ENCODE measurements at places on chromosomes 6 and 20.

- no peak for DNase-seq
Observed at GRCh38 chr6:11413117-11413687, 124.3 kb upstream of the TMEM170B start.

DNA sequence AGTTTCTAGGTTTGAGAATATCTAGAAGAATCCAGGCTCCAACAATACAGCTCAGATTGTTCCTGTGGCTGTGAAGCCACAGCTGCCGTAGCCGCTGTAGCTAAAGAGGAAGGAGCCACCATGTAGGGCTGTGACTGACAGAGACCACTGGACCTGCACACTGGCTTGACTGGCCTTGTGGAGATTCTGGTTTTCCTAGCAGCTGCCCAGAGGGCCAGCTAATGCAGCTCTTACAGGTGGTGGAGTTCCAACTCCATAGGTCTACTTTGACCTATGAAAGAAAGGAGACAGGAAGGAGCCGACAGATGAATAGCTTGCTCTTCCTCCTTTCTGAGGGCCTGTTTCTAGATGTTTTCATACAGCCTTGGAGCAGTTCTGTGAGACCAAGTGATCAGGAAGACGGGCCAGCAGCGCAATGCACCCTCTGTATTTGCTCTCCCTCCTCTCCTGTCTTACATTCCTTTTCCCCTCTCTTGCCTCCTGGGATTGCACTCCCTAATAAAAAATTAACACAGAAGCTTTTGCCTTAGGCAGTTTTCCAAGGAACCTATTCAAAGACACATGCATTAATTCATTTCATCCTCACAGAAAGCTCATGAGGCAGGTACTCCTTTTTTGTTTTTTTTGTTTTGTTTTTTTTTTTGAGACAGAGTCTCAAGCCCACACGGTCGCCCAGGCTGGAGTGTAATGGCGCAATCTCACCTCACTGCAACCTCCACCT, 51.8 kb upstream of the MYB start:
- no peak for DNase-seq

DNA sequence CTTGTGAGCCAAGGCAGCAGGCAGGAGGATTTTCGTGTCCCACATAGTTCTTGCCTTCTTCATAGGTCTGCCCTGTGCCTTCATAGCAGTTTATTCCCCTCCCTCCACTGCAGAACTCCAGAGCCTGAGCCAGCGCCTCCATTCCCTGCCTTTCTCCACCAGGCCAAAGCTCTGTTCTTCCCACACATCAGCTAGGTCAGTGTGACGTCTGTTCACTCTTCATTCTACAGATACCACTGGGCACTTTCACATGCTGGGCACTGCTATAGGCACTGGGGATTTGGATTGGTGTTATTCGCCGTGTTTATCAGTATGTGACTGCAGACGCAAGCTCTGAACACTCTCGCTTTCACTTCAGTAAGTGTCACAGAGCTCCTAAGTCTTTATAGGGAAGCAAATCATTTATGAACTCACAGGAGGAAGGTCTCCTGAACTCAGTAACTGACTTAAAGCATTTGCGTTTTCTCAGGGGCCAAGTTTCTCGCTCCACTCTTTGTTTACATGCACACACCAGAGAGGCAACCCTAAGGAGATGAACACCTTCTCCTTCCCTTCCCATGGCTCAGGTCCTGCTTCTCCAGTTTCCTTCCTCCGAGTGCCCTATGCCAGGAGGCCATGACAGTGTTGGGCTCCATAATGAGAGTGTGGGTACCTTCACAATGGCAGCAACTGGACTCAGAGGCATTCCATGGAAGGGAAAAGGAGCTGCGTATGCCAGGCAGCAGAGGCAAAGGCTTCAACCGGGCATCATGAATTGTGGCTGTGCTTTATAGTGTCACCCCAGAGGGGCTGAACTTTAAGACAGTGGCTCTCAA, 6.3 kb upstream of the APMAP start:
- no peak for DNase-seq

- DNase-seq = no peak
Observed at GRCh38 chr6:37620519-37620918, 77.2 kb downstream of the MDGA1 start.

- DNase-seq = no peak
Observed at GRCh38 chr20:47320990-47321805, 35.3 kb downstream of the ZMYND8 start.

GRCh38 chr6:44701038-44701636, 313.6 kb downstream of the CDC5L start:
- DNase-seq = no peak

DNA sequence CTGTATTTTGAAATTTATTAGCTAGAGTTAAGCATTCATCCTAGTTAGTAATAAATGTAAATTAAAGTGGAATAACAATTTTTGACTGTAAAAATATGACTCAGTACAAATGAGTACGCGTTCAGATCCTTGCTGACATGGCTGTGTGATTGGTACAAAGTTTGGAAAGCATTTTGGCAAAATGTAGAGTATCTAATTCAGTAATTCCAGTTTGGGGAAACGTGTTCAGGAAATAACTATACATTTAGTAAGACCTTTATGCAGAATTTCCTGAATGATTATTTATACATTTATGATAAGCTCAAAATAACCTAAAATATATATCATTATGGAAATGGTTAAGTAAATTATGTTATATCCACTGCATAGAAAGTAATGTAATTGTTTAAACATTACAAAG, 8.0 kb downstream of the VTA1 start:
- DNase-seq = no peak

DNA sequence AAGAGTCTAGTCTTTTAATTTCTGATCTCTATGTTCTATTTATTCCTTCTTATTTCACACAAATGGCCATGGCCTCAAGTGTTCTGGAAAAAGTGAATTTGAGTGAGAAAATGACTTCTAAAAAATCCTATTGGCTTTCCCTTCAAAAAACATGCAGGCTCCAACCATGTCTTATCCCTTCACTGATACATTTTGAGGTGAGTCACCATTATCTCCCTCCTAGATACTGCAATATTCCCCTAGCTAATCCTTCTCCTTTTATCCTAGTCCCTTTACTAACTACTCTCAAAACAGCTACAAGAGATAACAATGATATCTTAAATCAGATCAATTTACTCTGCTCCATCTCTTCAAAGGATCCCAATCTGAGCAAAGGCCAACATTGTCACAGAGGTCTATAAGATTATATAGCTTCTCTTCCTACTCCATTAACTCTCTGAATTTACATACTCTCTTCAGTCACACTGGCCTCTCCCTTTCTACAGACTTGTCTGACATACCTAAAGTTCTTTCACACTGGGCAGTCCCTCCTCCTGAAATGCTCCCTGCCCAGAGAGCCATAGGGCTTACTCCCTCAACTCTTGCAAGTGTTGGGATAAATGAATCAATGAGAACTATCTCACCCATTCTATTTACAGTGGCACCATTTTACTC, 129.2 kb downstream of the TENT5A start:
- DNase-seq = no peak

GRCh38 chr6:113073611-113074191, 726.6 kb downstream of the RFPL4B start:
- peak; percentile 84 for DNase-seq

- no peak for DNase-seq
Observed at GRCh38 chr20:59458645-59459044, 145.7 kb upstream of the PHACTR3 start.

GRCh38 chr6:165575158-165575549, 87.9 kb downstream of the PDE10A start:
- DNase-seq = no peak

GRCh38 chr6:75278474-75279077, 6.0 kb downstream of the TMEM30A start:
- no peak for DNase-seq

DNA sequence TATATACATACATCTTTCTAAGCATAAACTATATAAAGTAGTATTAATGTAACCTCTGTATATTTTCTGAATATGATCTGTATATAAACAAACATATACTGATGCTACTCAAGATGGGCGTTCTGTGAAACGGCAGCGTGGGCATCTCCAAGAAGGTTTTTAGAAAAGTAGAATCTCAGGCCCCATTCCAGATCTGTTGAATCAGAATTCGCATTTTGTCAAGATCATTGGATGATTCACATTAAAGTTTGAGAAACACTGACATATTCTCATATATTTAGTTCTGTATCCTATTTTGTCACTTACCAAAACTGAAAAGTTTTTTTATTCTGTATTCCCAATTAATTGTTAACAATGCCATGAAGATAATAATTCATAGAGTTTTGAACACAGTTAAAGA, 5.5 kb downstream of the C6orf141 start:
- no peak for DNase-seq

DNA sequence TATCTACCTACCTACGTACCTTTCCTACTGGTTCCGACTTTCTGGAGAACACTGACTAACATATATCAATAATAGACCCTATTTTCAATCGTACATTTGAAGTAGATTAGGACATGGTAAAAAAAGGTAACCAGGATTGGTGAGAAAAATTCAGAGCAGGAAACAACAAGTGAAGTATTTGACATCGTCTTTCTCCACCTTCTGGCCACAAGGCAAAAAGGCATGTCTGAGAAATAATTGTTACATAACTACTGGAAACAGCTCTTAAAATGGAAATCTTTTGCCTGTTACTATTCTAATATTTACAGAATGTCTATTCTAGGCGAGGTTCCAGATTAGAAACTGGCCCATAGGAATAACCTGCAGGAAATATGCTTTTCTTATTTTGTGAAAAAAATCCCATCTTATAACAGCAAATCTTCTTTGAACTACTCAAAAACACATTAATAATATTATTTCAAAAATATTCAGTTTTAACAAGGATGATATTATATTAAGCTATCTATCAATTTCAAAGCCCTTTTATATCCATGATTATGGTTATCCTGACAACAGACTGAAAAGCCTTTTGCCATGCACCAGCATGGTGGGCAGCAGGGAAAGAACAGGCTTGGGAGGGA, 80.8 kb downstream of the RCAN2 start:
- no peak for DNase-seq

- no peak for DNase-seq
Observed at GRCh38 chr20:3330046-3330741, 77.3 kb downstream of the DNAAF9 start.

DNA sequence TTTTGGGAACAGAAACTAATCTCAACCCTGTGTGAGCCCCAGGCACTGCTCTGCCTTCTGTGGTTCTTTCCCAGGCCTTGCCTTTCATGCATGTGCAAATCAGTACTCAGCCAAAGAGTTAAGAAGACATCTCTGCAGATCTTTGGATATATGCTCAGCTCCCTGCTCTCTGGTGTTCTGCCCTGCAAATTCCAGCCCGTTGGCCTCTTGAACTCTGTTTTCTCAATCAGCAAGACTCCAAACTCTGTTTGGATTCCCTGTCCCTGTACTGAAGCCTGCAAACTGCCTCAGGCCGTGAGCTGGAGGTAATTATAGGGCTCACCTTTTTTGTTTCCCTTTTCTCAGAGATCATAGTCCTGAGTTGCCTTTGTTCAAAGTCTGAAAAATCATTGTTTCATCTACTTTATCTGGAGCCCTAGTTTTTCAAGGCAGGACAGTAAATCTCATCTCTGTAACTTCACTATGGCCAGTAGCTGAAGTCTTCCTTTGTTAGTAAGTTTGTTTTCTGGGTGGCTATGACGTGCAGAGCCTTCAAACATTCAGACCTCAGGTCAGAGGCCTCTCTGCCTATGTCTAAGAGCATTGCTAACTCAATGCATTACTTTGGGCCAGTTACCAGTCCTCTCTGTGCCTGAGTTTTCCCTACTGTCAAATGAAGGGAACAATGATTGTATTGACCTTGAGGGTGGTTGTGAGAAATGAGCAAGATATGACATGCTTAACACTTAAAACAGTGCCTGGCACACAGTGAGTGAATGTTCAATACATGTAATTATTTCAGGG, 15.9 kb upstream of the MDFI start:
- no peak for DNase-seq

- DNase-seq = no peak
Observed at GRCh38 chr20:51303731-51304670, 238.5 kb downstream of the NFATC2 start.

- no peak for DNase-seq
Observed at GRCh38 chr6:115976321-115976870, 84.3 kb downstream of the FRK start.

- no peak for DNase-seq
Observed at GRCh38 chr6:53312355-53312754, 36.4 kb downstream of the ELOVL5 start.

DNA sequence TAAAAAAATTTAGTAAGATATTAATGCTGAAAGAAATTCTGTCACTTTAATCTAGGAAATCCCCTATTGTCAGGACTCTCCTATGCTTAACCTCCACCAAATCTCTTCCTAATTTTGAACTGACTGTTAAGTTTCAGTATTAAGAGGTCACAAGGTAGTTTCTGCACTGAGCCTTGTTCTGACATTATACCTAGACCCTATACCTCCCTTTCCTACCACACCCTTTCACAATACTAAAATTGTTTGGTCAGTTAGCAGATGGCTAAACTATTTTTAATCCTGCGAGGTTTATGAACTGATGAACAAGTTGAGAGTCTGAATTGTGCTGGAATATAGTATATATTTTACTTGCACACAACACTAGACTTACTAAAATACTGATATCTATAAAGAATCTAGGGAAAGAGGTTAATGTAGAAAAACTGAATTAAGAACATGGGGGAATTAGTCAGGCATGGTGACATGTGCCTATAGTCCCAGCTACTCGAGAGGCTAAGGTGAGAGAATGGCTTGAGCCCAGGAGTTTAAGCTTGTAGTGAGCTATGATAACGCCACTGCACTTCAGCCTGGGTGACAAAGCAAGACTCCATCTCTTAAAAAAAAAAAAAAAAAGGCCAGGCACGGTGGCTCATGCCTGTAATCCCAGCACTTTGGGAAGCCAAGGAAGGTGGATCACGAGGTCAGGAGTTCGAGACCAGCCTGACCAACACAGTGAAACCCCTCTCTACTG, 51.5 kb downstream of the HBS1L start:
- DNase-seq = no peak

DNA sequence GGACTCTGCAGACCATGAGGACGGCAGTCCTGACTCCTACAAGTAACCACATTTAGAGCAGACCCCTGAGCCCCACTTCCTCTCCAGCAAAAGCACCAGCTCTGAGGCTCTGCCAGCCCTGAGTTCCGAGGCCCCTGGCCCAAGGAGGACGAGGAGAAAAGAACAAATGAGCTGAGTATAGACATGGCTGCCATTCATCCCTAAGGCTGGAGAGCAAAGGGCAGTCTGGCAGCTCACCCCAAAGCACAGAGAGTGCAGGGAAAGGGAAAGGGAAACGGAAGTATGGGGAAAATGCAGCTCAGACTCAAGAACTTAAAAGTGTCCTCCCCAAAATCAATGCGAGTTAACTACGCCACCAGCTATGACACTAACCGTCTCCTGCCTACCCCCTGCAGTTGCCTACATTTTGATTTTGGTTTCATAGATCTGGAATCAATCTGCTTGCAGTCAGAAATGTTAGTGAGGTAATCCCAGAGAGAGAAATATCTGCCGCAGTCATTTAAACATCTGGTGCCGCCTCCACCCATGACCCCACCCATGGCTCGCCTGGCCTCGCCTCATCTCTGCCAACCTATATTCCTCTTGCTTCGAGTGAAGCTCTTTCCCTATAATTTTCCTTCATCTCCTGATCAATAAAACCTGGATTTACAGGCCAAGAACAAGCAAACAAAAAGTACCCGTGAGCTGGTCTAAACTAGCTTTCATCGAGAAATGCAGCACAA, 49.6 kb upstream of the AFDN start:
- no peak for DNase-seq

- DNase-seq = no peak
Observed at GRCh38 chr6:21420926-21421325, 172.6 kb upstream of the SOX4 start.

GRCh38 chr6:133957780-133958242, 4.8 kb downstream of the TBPL1 start:
- no peak for DNase-seq

- no peak for DNase-seq
Observed at GRCh38 chr20:54566031-54566688, 90.8 kb downstream of the DOK5 start.

- no peak for DNase-seq
Observed at GRCh38 chr6:159450815-159451465, 242.1 kb downstream of the SOD2 start.

Data from HS-27A (cell line).